ENCODE measurements at places on chromosomes 4 and X. TPM values are rescaled to one million over a fixed set of nuclear protein-coding genes. Genes with fewer than 3 reads are reported as not detected.

DNA sequence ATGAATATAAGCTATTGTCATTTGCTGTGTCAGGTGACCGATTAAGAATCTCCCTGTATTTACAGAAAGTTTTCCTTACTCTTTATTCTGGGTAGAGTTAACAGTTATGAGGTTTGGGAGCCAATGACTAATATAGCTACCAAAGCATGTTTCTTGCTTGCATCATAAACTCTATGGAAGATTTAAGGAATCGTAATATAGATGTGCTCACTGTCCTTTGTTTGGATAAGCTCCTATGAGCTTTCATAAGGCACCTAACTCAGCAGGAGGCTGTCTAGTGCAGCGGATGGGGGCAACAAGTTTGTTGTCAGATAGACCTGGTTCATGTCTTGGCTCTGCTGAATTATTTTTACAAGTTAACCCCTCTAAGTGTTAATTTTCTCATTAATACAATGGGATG lies 75.0 kb upstream of the PAQR3 start:
- DNase-seq, result no peak

Gene HAND2
- total RNA-seq, result 28.2 TPM

GRCh38 chrX:150212672-150213480 lies 150.2 kb upstream of the MAMLD1 start:
- no peak for DNase-seq

Gene DUSP9
- total RNA-seq, result not detected

GRCh38 chrX:65757943-65758342 lies 90.5 kb downstream of the MSN start:
- no peak for DNase-seq
